ENCODE measurements at places on chromosomes 12 and 14.

GRCh38 chr14:88770736-88771135 lies 22.0 kb downstream of the EML5 start:
- DNase-seq, result no peak

DNA sequence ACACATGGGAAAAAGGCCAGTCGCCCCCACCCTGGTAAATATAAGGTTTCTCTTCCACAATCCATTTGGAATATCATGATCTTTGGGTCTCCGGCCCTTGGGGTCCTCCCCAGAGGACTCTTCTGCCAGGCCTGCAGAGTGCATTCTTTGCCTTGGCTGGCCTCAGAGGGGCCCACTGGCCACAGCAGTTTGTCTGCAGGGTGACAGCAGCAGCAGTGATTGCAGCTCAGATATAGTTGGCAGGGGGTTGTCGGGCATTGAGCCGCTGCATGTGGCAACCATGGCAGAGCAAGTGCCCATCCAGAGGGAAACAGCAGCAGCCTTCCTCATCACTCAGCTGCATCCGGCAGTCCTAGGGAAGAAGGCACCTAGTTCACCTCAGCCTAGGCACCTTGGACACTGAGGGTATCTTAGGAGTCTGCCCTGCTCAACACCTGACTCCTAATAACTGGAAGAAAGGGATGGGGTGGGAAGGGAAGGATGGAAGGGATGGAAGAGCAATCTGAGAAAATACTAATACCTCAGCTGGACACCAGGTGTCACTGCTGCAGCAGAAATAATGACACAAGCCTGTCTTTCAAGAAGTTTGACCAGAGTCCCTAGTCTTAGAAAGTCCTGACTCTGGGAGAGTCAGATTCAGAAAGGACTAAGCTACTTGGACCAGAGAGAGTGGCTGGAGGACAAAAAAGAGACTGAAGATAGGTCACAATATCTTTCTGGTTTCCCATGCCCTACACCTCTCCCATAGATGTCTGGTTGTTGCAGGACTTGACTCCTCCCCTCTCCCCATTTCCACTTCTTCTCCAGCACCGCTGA lies 8.9 kb downstream of the AJUBA start:
- DNase-seq, result peak; percentile 78

GRCh38 chr14:26905229-26905628 lies 307.4 kb upstream of the NOVA1 start:
- DNase-seq, result peak; percentile 67

DNA sequence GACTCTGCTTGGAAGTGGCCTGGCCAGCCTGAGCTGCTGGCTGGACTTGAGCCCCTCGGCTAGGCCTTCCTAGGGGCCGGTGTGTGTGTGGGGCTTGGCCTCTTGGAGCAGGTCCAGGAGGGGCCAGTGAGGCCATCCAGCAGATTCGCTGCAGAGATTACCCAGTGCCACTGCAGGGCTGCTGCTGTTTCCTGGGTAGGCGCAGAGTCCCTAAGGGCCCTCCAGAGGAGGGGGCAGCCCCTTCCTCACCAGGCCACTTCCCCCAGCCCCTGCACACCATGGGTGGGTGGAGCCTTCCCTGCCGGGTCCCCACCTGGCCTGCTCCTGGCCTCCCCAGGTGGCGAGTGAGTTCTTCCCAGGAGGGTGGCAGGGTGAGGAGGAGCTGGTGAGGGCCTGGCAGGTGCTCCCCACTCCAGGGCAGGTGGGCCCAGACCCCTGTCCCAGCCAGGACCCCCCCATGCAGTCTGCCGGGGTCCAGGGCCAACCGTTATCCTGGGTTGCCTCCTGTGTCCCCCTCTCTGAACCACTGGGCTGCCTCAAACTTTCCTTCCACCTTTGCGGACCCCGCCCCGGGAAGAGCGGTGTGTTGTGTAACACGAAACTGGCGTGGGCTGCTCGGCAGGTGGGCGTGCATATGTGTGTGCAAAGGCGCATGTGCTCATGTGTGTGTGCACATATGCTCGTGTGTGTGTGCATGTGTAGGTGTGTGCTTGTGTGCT lies 25.1 kb downstream of the ASPG start:
- no peak for DNase-seq

DNA sequence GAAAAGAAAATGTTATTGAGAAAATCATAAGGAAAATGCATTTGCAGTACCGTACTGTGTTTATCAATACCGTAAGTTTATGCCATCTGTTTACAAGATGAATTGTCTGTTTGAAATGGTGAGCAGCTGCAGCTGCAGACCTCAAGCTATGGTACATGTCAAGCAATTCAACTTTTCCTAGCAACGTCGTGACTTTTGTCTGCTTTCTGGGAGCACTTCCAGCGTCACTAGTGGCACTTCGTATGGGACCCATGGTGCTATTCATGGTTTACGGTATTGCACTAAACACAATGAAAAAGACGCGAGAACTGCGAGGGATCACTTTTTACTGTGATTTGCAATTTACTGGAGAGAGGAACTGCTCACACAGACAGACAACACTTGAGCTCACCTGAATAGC lies 160.8 kb downstream of the UNC79 start:
- no peak for DNase-seq

- no peak for DNase-seq
Observed at GRCh38 chr12:48336564-48336963, 14.2 kb downstream of the ZNF641 start.

DNA sequence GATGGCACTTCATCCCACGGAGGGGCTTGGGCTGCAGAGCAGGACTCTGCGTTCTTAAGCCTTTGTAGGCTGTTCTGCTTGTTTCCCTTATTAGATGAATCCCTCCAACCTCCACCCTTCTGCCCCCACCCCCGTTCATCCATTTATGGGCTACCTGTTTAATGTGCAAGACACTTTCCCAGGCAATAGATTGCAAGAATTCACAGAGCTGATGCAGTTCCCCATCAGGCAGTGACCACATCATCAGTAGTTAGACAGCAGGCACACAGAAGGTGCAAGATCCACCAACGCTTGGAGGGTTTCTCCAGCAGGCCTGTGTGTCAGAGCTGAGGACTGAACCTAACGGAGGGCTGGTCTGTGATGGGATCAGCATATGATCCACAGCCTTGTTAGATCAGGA lies 1.2 kb upstream of the C1R start:
- no peak for DNase-seq

- no peak for DNase-seq
Observed at GRCh38 chr12:68028647-68029046, 39.4 kb downstream of the IFNG-AS1 start.

DNA sequence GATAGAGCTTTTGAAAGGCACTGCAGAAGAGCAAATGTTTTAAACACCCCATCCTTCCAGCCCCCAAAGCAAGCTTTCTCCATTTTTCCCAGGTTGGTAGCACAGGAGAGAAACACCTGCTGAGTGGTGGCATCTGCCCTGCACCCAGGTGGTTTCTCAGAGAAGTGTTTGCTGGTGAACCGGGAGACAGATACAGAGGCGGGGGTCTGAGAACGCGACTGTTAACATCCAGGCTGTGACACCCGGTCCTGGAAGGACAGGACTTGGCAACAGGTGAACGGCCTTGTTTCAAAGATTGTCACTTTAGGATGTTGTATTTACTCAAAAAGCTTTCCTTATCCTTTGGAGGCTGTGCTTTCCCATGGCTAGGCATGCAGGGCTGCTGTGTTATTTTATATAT lies 18.5 kb downstream of the MMAB start:
- DNase-seq, result no peak

- peak; percentile 37 for DNase-seq
Observed at GRCh38 chr14:41925409-41925808, 318.7 kb downstream of the LRFN5 start.

GRCh38 chr12:3273409-3273853 lies 196.3 kb downstream of the TSPAN9 start:
- no peak for DNase-seq

- DNase-seq, result no peak
Observed at GRCh38 chr12:62268956-62269355, 8.8 kb downstream of the USP15 start.

- peak; percentile 68 for DNase-seq
Observed at GRCh38 chr14:37903343-37904191, 304.1 kb upstream of the SSTR1 start.

- peak; percentile 19 for DNase-seq
Observed at GRCh38 chr12:43807386-43807785, 1.3 kb upstream of the TWF1 start.

DNA sequence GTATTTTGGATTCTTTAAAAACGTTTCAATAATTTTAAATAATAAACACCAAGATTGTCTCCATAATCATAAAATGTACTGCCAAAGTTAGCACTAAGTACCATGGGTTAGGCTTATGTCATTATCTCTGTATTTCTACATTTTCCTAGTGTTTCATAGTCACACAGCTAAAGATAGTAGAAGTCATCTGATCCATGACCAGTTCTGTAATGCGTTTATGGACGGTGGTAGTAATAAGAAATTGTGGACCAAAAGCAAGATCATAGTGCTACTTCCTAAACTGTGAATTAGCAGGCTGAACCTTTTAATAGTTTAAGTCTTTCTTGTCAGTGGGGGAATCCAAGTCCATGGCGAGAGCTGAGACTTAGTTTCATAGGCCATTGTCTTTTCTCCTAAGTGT lies 142.1 kb downstream of the AKAP6 start:
- DNase-seq, result no peak

DNA sequence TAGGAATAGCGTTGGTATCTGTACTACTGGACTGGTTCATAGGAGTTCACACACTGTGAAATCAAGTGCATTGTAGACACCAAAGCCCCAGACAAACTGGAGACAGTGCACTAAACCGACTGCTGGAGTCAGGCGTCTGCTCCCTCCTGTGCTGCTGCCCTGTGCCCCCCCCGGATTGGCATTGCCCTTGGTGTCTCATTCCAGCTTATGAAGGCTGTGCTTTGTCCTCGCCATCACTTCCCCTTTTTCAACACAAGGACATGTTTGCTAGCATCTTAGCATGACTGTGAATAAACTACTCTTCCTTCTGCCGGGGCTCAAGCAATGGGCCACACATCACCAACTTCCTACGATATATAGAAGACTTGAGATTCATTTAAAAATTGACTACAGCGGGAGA lies 84.0 kb downstream of the TMCC3 start:
- DNase-seq, result no peak

DNA sequence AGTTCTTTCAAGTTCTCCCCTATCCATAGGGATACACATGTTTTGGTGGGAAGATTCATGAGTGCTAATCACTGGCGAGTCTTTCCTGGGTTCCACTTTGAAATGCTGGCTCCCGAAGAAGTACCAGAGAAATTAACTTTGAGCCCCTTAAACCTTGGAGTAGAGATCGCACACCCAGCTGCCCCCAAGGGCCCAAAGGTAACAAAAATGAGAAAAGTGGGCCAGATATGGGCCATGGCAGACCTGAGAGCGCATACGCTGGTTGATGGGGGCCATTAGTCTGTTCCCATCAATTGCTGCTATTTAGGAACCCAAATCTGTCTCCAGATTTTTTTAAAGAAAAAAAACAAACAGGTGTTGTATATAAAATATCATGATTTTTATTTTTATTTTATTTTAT lies 2.1 kb downstream of the GSTZ1 start:
- DNase-seq, result no peak

- no peak for DNase-seq
Observed at GRCh38 chr12:51171884-51172514, 936 bp downstream of the TFCP2 start.

- no peak for DNase-seq
Observed at GRCh38 chr12:52691076-52691840, 11.1 kb upstream of the KRT1 start.

DNA sequence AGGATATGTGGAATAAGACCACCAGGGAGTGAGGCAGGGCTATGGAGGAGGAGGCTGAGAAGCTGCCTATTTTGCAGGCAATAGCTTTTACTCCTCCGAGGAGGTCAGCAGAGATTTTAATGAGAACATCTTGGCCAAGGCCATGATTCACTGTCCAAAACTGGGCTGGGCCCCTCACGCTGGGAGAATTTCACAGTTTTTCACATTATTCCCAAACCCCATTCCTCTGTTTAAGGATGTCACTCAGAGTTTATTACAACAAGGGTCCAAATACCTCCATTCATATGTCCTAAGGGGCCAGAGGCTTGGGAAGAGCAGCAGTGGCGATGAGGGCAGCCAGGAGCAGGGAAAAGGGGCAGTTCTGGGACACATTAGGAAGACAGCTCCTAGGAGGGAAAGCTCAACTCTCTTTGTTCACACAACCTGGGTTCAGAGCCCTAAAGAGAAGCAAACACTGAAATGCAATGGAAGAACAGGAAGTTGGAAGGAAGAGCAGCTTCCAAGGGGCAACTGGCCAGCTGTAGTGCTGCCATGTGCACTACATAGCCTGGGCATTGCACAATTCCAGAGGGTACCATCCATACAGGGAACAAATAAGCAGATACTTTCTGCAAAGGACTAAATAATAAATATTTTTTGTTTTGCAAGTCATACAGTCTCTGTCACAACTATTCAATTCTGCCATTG lies 283.2 kb downstream of the NUAK1 start:
- DNase-seq, result peak; percentile 82

- peak; percentile 30 for DNase-seq
Observed at GRCh38 chr14:64960762-64961276, 11.3 kb downstream of the RAB15 start.

GRCh38 chr12:114096461-114096860 lies 130.3 kb upstream of the RBM19 start:
- no peak for DNase-seq

DNA sequence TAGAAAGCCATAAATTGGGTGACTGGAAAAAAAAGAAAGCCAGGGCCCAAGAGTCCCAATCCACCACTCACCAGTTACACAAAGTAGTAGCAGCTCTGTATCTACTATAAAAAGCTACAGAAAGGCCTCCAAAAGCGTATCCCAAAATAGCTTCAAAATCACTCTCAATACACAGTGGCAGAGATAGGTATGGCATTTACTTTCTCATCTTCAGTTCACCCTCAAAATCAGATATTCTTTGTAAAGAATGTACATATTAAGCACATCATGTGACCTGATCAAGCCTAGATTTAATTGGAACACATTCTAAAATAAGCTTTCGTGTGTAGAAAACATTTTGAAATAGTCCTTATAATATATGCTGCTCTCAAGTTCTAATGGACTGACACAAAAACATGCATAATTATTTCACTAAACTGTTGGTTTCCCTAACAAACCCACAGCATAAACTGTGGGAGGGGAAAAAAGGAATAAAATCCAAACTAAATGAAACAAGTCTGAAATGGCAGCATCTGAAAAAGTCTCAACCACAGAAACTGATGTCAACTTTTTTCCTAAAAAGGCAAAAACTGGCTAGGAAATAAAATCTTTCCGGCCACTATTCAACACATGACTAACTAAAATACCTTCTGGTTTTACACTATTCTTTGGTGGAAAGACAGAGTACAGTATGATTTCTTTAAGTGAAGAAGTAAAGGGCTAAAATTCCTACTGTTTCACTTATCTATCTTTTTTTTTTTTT lies 25.9 kb downstream of the UBE2N start:
- peak; percentile 72 for DNase-seq

GRCh38 chr14:77220246-77221017 lies 38.8 kb downstream of the TMEM63C start:
- no peak for DNase-seq

DNA sequence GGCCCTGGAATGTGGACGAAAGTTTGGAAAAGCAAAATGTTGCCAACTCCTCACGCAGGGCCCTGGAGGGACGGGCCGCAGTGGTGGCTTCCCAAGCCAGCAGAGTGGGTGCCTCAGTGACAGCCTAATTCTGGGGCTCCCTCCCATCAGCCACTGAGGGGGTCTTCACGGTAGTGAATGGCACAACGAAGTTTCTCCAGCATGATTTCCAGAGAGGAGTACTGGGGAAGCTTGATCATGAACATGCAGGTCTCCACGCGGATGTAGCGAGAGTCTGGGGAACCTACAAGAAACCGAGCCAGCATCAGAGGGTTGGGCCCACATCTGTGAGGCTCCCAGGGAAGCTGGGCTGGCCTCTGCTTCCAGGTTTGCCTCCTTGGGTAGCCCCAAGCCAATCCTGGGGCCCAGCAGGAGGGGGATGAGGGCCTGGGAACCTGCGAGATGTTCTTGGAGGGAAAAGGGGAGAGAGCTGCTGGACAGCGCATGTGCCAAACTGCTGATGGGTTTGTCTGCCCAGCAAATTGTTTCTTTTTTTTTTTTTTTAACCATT lies 37.0 kb downstream of the TRAFD1 start:
- DNase-seq, result no peak
